Left cardiac atrium (tissue), 4 donors: ENCODE measurements at places on chromosomes 5 and 9. TPM values are rescaled to one million over a fixed set of nuclear protein-coding genes. Genes with fewer than 3 reads are reported as not detected.

DNA sequence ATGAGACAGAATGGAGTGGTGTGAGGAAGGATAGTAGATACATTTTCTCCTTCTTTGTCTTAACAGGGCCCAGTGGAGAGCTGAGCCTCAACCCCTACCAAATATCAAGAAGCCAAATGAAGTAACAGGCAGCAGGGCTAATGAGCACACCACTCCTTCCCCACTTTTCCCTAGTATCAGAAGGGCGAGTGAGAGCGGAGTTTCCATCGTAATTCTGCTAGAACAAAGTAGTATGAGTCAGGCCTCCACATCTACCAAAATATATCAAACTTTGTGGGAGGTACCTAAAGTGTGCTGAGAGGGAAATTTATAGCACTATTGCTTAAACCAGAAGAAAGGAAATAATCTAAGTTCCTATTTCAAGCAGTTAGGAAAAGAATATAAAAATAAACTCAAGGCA, 769.0 kb upstream of the RGMB start:
- DNase-seq = no peak

- DNase-seq = no peak
Measured at GRCh38 chr5:113125371-113125770, 148.8 kb downstream of the DCP2 start.

DNA sequence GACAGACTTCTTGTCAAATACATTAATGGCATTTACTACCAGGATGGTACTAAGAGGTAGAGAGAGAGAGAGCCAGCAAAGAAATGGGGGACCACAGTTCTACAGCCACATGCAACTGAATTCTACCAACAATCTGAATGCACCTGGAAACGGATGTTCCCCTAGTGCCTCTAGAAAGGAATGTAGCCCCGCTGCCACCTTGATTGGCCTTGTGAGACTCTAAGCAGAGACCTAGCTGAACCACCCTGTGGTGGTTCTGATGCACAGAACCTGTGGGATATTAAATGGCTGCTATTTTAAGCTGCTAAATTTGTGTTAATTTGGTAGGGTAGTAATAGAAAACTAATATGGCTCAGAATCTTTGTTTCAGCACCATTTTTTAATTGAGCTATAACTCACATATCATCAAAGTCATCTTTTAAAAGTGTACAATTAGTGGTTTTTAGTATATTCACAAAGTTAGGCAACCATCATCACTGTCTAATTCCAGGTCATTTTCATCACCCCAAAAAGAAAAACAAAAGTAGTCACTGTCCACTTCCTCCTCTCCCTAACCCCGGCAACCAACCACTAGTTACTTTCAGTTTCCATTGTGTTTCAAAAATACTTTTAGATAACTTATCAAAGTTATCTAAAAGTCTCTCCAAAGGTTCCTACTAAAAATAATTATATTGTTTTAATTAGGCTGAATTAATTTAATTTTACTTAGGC, 51.7 kb downstream of the CPLANE1 start:
- DNase-seq = no peak

DNA sequence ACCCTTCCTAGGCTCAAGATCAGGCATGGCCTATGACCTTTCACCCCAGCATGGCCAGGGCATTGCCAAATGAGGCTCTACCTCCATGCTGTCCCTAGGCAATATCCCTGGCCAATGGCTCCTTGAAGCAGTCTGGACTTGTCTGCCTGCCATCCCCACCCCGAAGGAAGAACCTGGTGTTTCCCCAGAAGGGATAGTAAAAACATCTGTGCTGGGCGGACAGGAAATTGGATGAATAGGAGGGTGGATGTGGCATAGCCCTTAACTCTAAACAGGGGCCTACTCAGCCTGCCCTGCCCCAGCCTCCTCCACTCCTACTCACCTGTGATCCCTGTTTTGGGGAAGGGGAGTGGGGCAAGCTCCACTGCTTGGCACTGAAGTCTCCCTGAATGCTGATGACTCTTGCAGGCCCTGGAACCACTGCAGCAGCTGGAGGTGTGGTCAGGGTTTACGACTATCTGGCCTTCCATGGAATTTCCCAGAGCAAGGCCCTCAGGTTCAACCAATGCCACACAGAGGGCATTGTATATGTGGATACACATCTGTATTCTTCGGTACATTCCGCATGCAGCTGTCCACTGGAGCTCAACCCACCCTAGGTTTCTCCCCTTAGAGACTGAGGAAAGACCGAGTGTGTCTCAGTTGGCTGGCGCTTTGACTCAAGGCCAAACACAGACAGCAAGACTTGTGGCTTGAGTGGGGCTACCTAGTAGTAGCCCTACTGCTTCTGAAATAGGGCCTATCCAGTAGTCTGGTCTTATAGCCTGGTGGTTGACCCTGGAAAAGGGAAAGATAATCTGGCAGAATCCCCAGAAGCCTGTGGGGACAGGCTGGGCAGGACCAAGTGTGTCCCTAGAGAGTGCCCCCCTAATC, 6.4 kb upstream of the P4HA2 start:
- no peak for DNase-seq

DNA sequence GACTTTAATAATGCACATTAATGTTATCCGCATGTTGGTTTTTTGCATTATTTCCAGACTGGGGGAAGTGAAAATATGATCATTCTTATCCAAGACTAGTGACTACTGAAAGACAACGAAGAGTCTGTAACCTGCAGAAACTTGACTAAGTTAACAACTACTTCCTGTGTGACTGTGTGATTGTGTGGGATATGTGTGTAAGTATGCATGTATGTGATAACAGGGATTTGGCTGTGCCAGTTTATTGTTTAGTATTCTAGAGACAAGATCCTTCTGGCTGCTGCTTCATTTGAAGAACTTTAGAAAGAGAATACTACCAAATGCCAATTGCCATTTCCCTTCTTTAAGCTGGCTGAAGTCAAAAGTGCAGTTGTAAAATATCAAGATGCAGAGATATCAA, 375.7 kb upstream of the PRR16 start:
- no peak for DNase-seq

The C5 gene
- 2.4 TPM for total RNA-seq

The NMUR2 gene
- total RNA-seq = not detected

The CARD19 gene
- 20.2 TPM for total RNA-seq

The CYFIP2 gene
- 18.1 TPM for total RNA-seq

The PCDHB14 gene
- total RNA-seq = 5.8 TPM

The PRR16 gene
- total RNA-seq = 4.7 TPM

The ARHGEF39 gene
- 0.84 TPM for total RNA-seq
